ENCODE measurements at places on chromosomes 12 and 14.
A peak's percentile ranks its signal among the peaks of the same experiment; 100 is the strongest.

DNA sequence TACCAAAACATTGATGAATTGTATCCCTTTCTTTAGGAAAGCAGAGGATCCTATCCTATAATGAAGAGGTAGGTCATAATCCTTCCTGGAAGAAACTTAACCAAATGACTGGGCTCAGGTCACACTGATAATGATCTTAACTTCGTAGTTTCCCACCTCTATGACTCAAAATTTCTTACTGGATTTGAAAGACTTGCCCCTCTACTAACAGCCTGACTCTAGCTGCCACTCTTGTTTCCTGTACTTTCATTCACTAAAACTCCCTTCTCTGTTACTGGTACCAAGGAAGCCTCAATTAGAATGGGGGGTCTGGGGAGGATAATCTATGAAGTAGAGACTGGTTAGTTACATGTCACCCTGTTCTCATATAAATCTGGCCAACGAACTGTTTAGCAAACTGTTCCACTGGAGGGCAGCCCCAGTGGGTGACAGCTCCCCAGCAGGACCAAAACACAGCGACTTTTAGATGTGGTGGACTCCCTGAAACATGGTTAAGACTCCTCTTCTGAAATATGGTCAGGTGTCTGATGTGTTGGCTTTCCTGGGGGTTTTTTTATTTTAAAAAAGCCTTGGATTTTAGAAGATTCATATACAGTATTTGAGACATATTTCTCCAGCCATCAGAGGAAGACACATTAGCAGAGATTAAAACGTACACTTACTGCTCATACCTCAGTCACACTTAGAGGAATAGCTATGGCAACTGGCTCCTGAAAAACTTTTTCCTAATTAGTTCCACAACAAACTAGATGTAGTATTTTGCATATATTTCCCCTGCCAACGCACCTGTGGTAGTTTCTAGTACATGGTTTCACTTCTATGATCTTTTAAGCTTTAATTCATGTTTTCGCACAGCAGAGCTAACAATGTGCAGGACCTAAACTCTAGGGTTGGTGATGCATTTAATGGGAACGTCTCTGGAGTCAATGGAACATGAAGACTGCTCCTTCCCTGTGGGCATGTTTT is 72.3 kb downstream of the ACADS start:
- DNase-seq: no peak

GRCh38 chr14:21268617-21269251 is 508 bp downstream of the HNRNPC start:
- DNase-seq: peak; percentile 70

DNA sequence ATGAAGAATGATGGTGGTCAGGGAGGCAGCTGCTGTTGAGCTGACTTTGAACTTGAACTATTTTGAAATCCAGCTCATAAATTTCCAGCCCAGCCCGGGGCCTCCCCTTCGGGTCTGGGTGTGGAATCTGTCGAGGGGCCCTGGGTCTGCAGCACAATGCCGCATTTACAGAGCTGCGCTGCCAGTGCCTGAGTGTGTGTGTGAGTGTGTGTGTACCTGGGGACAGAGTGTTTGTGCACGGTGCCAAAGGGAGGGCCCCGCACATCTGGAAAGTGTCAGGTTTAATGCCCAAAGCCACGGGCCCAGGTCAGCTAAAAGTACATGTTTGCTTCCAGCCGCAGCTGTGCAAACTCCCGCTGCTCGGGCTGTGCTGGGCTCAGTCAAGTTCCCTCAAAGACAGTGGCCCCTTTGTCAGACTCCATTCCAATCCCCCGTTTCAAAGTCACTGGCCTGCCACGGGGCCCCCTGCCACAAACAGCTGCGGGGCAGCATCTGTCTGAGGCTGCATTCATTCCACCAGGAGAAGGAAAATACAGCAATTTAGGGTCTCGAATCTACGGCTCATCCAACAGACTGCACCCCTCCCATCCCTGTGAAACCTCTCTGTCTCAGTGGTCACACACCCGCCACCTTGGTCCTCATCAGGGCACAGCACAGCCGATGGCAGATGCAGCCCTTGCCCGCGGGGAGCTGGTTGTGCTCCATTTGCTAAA is 16.3 kb upstream of the RFLNA start:
- DNase-seq: no peak

DNA sequence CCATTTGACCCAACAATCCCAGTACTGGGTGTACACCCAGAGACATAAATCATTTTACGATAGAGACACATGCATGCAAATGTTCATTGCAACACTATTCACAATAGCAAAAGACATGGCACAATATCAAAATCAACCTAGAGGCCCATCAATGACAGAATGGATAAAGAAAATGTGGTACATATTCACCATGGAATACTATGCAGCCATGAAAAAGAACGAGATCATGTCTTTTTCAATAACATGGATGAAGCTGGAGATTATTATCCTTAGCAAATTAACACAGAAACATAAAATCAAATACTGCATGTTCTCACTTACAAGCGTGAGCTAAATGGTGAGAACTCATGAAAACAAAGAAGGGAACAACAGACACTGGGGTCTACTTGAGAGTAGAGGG is 249.1 kb downstream of the RASSF9 start:
- no peak for DNase-seq

DNA sequence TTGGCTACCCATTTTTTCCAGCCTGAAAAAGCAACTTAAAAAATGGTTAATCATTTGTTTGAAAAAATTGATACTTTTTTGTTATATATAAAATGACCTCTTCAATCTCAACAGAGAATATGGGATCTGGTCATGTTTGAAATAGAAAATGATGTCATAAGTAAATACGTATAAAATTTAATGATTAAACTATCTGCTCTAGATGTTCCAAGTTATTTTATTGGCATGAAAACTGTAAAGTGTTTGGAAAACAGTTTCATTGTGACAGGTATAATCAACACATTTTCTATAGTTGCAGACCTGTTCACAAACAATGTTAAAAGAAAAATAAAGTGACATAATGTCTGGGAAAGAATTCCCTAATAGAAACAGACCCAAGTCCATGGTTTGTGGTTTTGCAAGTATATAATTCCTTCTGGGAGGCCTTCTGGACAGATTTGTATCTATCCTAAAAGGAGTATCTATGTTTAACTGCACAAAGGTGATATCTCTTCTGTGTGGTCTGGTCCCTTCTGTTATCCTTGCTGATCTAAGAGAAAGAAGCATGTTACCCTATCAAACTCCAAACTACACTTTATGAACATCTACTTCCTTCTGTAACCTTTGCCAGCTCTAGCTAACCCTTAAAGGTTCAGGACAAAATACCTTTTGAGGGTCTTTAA is 39.5 kb upstream of the LRIG3 start:
- DNase-seq: no peak

DNA sequence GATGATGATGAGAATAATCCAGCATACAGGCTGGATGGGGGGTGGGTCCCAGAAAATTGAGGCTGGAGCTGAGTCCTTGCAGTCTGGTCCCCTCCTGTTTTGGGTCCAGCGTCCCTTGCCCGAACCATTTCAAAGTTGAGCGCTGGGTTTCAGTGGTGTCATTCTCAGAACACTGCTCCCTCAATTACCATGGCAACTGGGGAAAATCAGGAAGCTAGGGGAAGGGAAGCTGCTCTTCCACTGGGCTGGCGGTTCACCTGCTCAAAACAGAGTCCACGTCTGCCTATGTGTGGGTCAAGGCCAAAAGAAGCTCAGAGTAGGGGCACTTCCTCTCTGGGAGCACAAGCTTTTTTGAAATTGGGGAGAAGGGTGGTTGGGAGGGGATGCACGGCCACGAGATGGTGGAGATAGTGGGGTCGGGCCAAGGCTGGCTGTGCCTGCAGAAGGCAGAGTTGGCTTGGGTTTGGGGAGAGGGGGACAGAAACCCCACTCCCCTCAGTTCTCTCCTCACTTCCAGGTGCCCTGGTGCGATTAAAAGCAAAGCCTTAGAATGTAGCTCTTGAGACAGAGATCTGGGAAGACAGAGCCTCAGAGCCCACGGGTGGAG is 1.7 kb upstream of the NOS1 start:
- no peak for DNase-seq

- DNase-seq: peak; percentile 76
These were observed 55.3 kb downstream of the VCPKMT start for GRCh38 chr14:50060871-50061663.

- no peak for DNase-seq
These were observed 82.3 kb downstream of the SYNE3 start for GRCh38 chr14:95434121-95434520.

DNA sequence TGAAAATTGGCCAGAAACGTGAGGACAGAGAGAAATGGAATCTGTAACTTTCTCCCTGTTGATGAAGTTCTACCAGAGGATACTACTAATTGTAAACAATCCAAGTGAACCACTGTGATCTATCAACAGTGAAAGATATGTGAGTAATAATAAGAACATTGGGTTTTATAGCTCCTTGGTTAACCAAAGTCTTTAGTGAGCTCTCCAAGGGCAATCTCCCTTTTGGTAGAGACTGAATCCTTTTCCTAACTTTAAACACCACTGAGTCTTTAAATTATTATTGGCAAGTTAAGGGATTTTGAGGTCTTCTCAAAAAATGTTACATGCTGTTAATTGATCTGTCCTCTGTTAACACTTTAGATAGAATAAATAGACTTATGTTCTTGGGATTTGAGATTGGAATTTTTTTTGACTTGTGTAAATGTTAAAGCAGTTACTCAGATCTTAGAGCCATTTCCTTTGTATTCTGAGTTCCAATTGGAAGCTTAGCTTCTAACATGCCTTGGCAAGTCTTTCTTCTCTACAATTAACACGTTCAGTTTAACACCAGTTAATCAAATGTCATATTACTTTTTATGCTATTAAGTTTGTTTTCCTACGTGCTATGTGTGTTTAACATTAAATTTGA is 338.2 kb upstream of the DDHD1 start:
- no peak for DNase-seq

DNA sequence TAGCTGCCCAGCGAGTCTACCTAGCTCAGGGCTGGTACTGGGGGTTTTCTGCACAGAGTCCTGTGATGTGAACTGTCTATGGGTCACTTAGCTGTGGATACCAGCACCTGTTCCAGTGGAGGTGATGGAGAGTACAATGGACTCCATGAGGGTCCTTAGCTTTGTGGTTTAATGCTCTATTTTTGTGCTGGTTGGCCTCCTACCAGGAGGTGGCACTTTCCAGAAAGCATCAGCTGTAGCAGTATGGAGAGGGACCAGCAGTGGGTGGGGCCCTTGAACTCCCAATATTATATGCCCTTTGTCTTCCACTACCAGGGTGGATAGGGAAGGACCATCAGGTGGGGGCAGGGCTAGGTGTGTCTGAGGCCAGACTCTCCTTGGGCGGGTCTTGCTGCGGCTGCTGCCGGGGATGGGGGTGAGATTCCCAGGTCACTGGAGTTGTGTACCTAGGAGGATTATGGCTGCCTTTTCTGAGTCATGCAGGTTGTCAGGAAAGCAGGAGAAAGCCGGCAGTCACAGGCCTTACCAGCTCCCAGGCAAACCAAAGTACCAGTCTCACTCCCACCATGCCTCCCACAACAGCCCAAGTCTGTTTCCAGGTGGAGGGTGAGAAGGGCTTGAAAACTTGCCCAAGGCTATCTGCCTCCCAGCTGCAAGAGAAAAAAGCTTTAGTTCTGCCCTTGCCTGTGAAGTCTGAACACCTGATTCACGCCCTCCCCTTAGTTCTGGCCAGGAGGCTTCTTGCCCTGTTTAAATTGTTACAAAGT is 163.0 kb upstream of the NUDT4 start:
- DNase-seq: no peak

DNA sequence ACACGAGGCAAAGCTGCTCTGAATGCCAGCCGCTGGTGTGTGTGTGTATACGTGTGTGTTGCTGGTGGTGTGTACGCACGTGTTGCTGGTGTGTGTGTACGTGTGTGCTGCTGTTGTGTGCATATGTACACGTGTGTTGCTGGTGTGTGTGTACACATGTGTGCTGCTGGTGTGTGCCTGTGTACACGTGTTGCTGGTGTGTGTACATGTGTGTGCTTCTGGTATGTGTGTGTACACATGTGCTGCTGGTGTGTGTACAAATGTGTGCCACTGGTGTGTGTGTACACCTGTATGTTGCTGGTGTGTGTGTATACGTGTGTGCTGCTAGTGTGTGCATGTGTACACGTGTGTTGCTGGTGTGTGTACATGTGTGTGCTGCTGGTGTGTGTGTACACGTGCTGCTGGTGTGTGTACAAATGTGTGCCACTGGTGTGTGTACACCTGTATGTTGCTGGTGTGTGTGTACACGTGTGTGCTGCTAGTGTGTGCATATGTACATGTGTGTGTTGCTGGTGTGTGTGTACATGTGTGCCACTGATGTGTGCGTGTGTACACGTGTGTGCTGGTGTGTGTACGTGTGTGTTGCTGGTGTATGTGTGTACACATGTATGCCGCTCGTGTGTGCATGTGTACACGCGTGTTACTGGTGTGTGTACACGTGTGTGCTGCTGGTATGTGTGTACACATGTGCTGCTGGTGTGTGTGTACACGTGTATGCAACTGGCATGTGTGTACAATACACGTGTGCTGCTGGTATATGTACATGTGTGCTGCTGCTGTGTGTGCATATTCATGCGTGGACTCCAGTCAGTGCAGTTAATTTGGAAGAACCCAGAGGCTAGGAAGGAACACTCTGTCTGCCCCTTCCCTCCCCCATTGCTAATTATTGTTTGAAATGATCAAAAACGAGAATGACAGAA is 47.2 kb downstream of the CACNA2D4 start:
- DNase-seq: no peak

DNA sequence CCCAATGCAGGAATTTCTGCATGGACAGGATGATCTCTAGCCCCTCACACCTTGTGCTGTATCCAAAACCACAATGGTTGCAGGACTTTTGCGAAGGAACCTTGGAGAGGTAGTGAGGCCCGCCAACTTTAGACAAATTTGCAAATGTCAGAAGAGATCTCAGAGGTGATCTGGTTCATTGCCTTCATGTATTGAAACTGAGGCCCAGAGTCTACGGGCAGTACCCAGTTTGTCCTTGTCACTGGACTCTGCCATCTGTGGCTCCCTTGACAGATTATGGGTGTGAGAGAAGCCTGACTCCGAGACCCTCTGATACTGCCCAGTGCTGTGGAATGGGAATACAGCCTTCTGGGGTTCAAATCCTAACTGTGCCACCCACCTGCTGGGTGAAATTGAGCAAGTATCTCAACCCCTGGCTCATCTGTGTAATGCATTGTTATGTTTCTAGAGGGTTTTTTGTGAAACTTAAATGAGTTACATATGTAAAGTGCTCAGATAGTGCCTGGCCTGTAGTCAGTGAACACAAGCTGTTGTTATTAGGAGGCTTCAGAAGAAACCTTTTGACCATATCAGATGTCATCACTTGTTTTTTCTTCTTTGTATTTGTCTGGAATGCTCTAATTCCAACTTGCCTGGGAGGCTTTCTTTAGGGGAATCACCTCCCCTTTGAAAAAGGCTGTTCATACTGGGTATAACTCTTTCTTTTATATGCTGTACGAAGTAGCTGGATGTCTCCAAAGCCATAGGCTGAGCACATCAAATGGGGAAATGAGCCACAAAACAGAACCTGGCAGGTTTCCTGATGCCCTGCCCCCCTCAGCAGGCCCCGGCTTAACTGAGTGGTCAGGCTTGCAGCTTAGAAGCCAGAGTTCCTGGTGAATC is 71.4 kb upstream of the SRSF5 start:
- DNase-seq: peak; percentile 76

DNA sequence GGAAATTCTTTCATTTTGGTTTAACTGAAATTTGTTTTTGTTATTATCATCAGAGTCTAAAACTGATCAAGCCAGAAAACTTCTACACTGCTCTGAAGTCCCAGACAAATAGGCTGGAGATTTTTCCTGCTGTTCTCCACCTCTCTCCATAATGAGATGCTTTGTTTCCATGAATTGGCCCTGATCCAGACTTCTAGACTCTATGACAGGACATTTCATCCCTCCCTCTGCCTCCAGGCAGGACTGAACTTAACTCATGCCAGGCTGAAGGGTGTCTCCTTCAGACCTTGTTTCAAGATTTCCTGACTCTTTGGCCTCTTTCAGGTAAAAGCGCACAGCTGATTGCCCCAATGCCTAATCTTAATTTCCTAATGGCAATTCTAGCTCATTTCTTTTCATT is 69.1 kb upstream of the HOXC13 start:
- no peak for DNase-seq

All from hematopoietic multipotent progenitor cell treated with erythropoietin and hydrocortisone succinate and interleukin-3 and kit ligand, for 8 days (in vitro differentiated cells).